ENCODE measurements at places on chromosomes 16 and 17.
A peak's percentile ranks its signal among the peaks of the same experiment; 100 is the strongest.

- no peak for DNase-seq
These were observed 520.6 kb upstream of the SOX9 start for GRCh38 chr17:71600137-71600789.

- DNase-seq = peak; percentile 89
These were observed 105.4 kb downstream of the TRIM37 start for GRCh38 chr17:59001158-59001814.

DNA sequence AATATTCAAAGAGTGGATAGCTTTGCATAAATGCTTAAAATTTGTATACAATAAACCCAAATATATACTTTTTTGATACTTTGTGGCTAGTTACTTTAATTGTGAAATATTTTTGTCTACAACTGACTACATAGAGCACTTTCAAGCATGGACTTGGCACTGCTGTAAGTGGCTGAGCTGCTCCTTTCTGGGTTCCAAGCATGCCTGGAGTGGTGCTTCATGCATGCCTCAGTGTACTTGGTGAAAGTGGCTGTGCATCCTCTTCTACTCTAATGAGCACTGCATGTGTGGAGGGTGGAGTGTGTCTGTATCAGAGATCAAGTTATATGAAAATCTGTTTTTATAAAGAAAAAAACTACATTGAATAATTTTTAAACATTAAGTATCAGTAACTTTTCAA lies 94.1 kb downstream of the OMG start:
- DNase-seq = no peak

- DNase-seq = no peak
These were observed 398.5 kb upstream of the DYNLRB2 start for GRCh38 chr16:80142281-80142680.

DNA sequence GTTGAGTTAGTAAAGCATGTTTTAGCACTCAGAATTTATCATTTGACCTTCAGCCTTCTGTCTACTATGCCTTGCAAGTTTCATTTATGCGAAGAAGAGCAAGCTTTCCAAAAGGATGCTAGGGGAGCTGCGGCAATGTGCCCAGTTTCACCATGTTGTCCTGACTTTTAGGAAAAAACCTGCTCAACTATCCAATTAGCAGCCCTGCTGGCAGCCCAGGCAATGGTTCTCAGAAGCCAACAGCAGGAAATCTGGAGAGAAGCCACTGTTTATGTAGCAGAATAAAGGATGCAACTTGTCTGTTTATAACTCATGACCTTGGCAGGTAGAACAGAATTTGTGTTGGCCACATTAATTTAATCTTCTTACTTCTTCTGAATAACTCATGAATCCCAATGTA lies 230.8 kb downstream of the ABCC12 start:
- DNase-seq = no peak

DNA sequence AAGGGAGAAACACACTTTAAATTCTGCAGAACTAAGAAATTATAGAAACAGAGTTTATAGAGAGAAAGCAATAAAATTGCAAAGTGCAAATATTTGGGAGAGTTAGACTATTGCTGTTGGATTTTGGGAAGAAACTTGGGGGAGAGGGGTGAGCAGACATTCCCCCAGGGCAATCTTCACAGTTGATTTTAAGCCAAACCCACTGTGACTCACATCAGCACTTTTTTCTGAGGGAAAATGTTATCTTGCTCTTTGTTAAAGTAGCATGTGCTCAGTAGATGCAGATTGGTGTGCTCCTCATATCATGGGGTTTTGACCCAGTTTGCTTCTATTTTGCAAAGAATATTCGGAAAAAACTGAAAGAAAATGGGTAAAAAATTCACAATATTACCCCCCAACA lies 367.6 kb downstream of the CDH11 start:
- no peak for DNase-seq

DNA sequence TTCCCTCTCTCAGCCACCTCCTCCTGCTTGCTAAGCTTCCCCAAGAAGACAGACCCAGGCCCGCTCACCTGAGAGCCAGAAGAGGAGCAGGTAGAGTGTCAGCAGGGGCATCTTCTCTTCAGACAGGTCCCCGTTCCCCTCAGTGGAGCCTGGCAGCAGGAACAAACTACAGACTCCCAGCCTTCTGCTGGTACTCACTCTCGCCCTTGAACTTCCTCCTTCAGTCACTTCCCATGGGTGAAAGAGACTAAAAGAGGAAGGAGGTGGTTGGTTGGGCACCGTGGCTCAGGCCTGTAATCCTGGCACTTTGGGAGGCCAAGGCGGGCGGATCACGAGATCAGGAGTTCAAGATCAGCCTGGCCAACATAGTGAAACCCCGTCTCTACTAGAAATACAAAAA lies at the start of gene CD300LF:
Gene CD300LF, minus strand, starts transcription at position 168 of the 400 bp plus-strand sequence. Its CDS starts 57 bp downstream, at position 111.
- DNase-seq = no peak

DNA sequence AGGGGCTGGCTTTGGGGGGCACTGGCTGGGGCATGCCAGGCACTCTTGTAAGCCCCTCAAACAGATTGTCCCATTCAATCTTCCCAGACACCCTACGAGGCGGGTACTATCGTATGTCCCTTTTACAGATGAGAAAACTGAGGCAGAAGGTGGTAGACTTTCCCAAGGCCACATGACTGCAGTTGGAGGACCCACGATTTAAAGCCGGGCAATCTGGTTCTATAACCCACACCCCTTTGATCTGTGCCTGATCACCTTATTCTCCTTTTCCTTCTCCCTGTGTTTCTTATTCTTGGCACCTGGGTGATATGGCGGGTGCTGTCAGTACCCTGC lies 146.3 kb upstream of the IRX3 start:
- no peak for DNase-seq

DNA sequence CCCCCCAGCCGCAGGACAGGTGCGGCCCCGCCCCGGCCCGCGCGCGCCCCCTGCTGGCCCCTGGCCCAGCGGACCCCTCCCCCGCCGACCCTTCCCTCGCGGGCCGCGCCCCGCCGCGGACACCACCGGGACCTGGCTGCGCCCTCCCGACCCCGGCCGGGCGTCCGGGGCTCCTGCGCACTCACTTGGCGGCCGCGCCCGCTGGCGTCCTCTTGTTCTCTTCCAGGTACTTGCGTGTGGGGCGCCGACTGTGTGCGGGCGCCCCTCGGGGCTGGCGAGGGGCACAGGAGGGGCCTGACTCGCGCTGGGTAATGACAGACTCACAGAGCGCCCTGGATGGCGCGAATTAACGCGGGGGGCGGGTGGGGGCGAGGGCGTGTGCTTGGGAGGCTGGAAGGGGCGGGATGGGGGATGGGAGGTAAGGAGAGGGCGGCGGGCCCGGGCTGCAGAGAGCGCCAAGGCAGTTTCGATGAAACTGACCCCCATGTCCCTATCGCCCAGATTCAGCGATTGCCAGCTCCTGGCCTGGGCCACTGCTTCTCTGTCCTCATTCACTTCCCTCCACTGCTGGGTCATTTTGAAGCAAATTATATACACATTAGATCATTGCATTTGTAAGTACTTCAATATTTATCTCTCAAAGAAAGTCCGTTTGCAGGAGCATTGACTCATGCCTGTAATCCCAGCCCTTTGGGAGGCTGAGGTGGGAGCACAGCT lies 445 bp upstream of the DBNDD1 start:
- DNase-seq = peak; percentile 82

GRCh38 chr17:79977161-79977631 lies 58.5 kb downstream of the TBC1D16 start:
- DNase-seq = peak; percentile 25

DNA sequence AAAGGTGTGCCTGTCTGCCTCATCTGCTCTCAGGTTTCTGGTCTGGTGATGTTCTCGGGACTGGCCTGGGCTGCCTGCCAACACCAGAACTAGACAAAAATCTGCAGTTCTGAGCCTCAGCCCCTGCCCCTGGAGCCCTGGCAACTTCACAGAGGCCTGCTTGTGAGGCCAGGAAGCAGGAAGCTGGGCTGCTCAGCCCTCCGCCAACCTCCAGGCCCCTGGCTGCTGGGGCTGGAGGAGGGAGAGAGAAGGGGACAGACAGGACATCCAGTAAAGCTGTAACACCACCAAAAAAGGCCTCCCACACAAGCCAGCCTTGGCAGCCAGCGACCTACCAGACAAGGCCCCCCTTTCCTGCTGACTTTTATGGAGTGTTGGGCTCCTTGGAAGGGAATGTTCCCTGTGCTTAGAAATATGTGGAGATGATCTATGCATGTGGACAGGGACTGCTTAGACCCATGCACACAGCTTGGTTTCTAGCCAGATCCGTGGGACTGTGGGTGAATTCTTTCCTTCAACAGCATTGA lies 157.6 kb downstream of the XYLT1 start:
- no peak for DNase-seq

DNA sequence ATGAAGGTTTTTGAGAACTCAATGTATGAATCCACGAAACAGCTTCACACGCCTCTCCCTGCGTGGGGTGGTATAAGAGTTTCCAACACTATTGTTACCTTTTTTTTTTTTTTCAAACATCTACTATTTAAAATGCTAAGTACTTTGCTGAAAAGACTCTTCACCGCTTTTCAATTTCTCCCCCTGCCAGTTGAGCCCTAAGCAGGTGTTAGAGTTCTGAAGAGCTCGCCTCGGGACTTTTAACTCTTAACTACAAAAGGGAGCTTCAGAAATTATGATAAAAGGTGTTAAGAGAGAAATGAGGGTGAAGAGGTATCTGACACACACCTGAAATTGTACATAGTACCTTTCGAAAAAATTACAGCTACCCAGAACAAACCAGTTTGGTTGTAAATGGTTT lies 20.9 kb upstream of the PSMD7 start:
- no peak for DNase-seq

DNA sequence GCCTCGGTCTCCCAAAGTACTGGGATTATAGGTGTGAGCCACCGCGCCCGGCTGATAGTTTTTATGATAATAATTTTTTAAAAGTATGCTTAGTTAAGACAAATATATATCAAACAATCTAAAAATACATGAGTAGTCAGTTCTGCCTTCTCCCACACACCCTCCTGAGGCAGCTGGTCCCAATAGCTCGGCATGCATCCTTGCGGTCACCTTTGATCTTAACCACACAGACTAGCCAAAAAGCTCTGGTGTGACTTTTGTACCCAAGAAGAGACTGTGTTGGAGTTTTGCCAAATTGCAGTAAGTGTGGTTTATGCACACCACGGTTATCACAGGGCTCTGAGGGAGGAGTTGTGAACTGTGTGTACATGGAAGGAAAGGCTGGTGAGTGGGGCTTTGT lies 25.6 kb downstream of the ATP6V0A1 start:
- peak; percentile 84 for DNase-seq

- no peak for DNase-seq
These were observed 106.5 kb upstream of the COX10 start for GRCh38 chr17:13962716-13963240.

DNA sequence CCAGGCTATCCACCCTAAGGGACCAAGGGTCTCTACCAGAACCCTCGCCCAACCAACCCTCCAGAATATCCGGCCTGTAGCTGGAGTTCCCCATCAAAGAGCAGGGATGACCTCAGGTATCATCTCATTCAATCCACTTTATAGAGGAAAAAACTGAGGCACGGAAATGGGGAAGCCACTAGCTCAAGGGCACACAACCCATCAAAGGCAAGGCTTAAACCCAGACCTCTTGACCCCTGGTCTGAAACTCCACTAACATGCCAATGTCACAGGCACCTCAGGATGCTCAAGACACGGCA lies 1.6 kb downstream of the TBC1D10B start:
- DNase-seq = no peak

DNA sequence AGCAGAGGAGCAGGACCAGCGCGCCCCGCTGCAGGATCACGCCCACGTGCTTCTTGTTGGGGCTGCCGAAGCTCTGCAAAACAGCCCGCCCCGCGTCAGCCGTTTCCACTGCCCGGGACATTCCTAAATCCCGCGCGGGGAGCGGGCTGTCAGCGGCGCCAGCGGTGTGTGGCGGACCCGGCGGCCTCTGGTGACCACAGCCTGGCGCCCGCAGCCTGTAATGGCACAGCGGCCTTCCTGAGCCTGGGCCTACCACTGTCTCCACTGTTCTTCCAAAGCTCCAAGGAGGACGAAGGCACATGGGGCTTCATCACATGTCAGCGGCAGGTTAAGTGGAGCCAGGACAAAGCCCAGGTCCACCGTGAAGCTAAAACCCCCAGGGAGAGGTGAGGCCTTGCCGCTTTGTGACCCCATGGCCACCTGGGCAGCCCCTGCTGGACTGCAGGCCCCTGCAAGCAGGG lies 2.5 kb downstream of the SLC47A2 start:
- DNase-seq = no peak

DNA sequence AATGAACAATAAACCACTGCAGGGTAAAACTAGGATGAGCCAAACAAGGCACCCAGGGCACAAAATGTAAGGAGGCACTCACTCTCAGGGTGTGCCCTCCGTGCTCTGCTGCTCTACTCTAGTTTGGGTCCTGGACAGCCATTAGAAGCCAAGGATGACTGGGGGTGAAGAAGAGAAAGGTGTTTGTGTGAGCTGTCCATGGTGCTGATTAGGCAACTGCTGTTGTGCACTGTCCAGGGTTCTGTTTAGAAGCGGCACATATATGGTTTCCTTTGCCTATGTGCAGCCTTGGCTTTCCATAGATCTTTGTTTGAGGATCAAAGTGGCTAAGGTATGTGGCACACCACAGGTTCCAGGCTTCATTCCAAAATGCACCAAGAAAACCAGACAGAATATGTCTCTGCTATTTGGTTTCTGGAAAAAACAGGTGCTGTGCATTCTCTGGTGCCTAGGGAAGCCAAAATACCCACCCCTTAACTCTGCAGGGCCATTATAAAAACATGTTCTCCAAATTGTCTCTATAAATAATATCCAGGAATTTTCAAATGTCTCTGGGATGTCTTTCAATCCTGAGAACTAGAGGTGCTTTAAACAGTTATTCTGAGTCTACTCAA lies 123.5 kb downstream of the CBLN1 start:
- no peak for DNase-seq

- DNase-seq = no peak
These were observed 140.0 kb upstream of the HS3ST3A1 start for GRCh38 chr17:13741744-13742143.

GRCh38 chr16:1815461-1815860 lies 11.2 kb downstream of the HAGH start:
- DNase-seq = no peak

GRCh38 chr16:79845033-79845733 lies 244.6 kb upstream of the MAF start:
- DNase-seq = no peak

- no peak for DNase-seq
These were observed 89.3 kb downstream of the SMG6 start for GRCh38 chr17:2214047-2214928.

DNA sequence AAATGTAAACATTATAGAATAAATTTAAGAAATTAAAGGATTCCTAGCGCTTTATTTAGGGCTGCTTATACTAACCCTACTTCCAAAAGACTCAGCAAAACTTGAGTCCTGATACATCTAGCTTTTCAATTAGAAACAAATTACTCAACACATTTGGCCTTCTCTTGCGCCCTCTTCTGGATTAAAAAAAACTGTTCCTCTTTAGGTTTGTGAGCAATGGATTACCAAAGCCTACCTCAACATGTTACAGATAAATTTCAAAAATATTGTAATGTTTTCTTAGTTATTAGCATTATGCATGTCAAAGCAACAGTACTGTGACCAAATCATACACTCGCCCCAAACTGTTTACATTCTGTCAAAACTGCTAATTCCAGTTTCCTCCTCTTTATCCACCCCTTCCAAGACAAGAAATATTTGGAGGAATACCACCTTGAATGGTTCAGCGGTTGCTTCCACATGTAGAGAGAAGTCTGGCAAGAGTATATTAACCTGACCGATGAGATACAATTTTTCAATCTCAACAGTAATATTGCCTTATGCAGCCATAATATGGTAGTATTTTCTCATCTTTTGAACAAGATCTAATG lies 2.7 kb downstream of the NUFIP2 start:
- DNase-seq = no peak

- peak; percentile 57 for DNase-seq
These were observed 3.9 kb downstream of the TELO2 start for GRCh38 chr16:1497014-1497598.

GRCh38 chr17:66650544-66650877 lies 184.4 kb upstream of the CACNG5 start:
- DNase-seq = no peak

- DNase-seq = no peak
These were observed 98.4 kb upstream of the GSE1 start for GRCh38 chr16:85514598-85515318.

All from activated effector memory CD4-positive, alpha-beta T cell treated with anti-CD3 and anti-CD28 coated beads, Interleukin-2, amount 50 U/mL, for 16 hours (primary cell).